ENCODE measurements at places on chromosomes 4 and X. TPM values are rescaled to one million over a fixed set of nuclear protein-coding genes. Genes with fewer than 3 reads are reported as not detected.

ARSD gene
- total RNA-seq: 2.2 TPM

NEIL3 gene
- total RNA-seq: 0.45 TPM

MAGED4 gene
- 3.0 TPM for total RNA-seq

CSAG1 gene
- not detected for total RNA-seq

DNA sequence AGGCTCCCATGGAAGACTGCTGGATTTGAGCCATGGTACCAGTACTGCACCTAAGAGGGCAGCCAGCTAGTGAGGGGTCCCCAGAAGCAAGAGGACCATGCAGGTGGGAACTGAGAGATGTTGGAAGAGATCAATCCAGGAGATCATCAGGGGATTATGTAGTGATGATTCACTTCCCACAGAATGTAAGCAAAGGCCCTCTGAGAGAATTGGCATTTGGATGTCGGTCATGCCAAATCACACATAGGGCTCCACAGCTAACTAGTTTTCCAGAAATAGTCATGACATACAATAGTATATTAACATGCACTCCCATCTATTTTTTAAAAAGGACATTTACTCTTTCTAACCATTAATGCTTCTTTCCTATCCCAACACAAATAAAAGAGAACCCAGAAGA lies 112.5 kb downstream of the RASGEF1B start:
- no peak for DNase-seq
- H3K36me3 ChIP-seq: peaks cover 2% of the 10 kb centered on the region
- no peak overlapping the region for H3K27ac ChIP-seq
- H3K27me3 ChIP-seq: peaks cover 50% of the 10 kb centered on the region
- no peaks in the 10 kb centered on the region for H3K4me1 ChIP-seq

- peak overlapping the region; percentile 19 for H3K4me3 ChIP-seq
- DNase-seq: no peak
- no peaks in the 10 kb centered on the region for H3K27me3 ChIP-seq
- peaks cover 5% of the 10 kb centered on the region for H3K4me1 ChIP-seq
- H3K36me3 ChIP-seq: peaks cover 6% of the 10 kb centered on the region
Measured at GRCh38 chrX:307261-308111, 11.1 kb downstream of the GTPBP6 start.

GRCh38 chrX:146264763-146265375 lies 447.2 kb downstream of the SLITRK2 start:
- DNase-seq: no peak
- no peak overlapping the region for H3K4me3 ChIP-seq
- H3K27ac ChIP-seq: no peak overlapping the region
- H3K4me1 ChIP-seq: no peaks in the 10 kb centered on the region
- peaks cover 2% of the 10 kb centered on the region for H3K36me3 ChIP-seq

- no peak for DNase-seq
- no peak overlapping the region for H3K4me3 ChIP-seq
- H3K27me3 ChIP-seq: no peaks in the 10 kb centered on the region
- H3K36me3 ChIP-seq: no peaks in the 10 kb centered on the region
- no peak overlapping the region for H3K27ac ChIP-seq
- H3K4me1 ChIP-seq: no peaks in the 10 kb centered on the region
Measured at GRCh38 chr4:62135565-62136156, 935.5 kb downstream of the ADGRL3 start.

DNA sequence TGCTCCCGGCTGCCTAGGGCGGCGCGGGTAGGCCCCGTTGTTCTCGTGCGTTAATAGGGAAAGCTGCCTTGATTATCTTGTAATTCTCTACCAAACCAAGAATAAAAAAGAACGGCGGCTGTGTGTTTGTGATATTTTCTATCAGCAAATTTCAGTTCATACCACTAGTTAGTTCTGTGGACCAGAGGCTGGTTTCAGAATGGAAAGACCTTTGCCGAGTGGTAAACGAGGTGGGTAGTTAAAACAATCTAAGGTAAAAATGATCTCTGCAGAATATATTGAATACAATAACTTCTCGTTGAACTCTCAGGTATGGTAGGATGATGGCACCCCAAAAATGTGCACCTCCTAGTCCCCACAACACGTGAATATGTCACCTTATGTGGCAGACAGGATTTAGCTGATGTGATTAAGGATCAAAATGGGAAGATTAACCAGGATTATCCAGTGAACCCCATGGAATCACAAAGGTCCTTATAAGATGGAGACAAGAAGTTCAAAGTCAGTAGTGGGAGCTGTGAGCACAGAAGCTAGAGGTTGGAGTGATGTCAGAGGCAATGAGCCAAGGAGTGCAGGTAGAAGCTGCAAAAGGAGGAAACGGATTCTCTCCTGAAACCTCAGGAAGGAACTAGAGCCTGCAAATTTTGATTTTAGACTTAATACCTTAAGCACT lies 574 bp upstream of the CFAP97 start:
- H3K4me3 ChIP-seq: peak overlapping the region; percentile 97
- no peak for DNase-seq
- no peaks in the 10 kb centered on the region for H3K36me3 ChIP-seq
- H3K4me1 ChIP-seq: peaks cover 47% of the 10 kb centered on the region

DNA sequence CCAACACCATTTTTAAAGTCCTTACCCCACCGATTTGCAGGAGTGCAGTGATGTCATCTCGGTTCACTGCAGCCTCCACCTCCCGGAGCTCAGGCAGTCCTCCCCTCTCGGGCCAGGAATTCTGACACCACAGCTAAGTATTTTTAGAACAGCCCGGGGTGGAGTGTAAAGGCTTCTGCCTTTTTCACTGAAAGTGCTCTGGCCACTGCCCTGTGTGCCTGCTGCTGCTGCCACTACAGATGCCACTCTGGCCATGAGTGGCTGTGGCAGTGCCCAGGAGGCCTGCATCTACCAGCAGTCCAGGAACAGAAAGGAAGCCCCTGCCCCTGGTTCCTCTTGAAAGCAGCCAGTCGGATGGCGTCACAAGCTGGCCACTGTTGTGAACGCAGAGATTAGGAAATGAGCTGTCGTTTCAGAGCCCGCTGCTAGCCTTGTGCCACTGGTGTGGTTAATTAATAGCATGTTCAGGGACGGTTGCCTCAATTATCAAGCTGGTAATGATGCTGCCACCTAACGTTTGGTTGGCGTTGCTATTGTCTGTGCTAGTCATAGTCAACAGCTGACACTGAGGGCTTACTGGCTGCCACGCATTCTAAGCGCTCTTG lies 23.6 kb upstream of the TBC1D14 start:
- DNase-seq: no peak
- peaks cover 4% of the 10 kb centered on the region for H3K4me1 ChIP-seq
- H3K36me3 ChIP-seq: no peaks in the 10 kb centered on the region
- no peak overlapping the region for H3K4me3 ChIP-seq
- no peaks in the 10 kb centered on the region for H3K27me3 ChIP-seq

GRCh38 chr4:148029781-148030180 lies 297.9 kb downstream of the ARHGAP10 start:
- H3K4me3 ChIP-seq: no peak overlapping the region
- no peaks in the 10 kb centered on the region for H3K27me3 ChIP-seq
- peaks cover 5% of the 10 kb centered on the region for H3K36me3 ChIP-seq
- DNase-seq: no peak

DNA sequence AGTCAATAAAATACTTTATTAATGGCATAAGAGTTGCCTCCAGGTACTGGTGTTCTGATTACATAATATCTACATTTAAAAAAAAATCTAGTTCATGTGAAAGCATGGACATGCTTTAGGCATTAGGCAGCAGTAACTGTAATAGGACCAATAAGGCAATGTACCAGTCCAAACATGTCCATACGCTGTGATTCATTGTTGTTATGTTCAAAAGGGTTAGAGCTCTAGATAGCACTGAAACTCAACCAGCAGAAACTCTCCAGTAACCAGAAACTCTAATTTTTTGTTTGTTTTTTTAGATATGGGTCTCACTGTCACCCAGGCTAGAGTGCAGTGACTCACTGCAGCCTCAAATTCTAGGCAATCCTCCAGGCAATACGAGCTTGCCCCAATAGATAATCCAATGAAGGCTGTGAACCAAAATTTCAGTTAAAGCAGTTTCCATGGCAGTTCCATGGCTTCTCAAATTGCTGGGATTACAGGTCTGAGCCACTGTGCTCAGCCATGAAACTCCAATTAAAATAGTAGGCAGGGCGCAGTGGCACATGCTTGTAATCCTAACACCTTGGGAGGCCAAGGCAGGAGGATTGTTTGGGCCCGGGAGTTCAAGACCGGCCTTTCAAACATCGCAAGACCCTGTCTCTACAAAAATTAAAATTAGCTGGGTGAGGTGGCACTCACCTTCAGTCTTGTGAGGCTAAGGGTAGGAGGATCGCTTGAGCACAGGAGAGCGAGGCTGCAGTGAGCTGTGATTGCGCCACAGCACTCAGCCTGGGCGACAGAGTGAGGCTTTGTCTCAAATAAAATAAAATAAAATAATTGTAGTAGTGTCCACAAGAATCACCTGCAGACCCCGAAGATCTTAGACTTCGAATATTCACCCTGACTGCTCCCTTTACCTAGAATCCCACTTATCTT lies 36.3 kb downstream of the MGARP start:
- no peaks in the 10 kb centered on the region for H3K27me3 ChIP-seq
- H3K36me3 ChIP-seq: no peaks in the 10 kb centered on the region
- H3K27ac ChIP-seq: no peak overlapping the region
- no peak for DNase-seq

- H3K4me1 ChIP-seq: peaks cover 31% of the 10 kb centered on the region
- no peak for DNase-seq
- H3K27ac ChIP-seq: peak overlapping the region; percentile 91
- H3K36me3 ChIP-seq: no peaks in the 10 kb centered on the region
- peak overlapping the region; percentile 89 for H3K4me3 ChIP-seq
Measured at GRCh38 chrX:78106651-78106986, 2.6 kb downstream of the PGK1 start.

DNA sequence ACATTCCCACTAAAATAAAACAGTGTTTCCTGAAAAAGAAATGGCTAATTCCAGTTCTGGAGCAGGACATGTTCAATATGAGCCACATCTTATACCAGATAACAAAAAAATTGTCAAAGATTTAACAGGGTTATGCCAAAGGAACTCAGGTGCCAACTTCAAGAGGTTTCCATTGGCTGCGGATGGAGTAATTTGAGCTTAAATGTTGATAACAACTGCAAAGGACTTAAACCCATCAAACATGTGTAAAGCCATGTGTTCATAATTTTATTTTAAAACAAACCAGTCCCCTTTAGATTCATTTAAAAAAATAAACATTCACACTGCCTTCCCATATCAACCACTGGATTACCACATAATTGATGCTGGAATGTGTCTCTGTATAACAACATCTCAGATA lies 156.4 kb upstream of the PCDH18 start:
- no peaks in the 10 kb centered on the region for H3K27me3 ChIP-seq
- no peak for DNase-seq
- H3K4me3 ChIP-seq: no peak overlapping the region
- H3K36me3 ChIP-seq: no peaks in the 10 kb centered on the region

DNA sequence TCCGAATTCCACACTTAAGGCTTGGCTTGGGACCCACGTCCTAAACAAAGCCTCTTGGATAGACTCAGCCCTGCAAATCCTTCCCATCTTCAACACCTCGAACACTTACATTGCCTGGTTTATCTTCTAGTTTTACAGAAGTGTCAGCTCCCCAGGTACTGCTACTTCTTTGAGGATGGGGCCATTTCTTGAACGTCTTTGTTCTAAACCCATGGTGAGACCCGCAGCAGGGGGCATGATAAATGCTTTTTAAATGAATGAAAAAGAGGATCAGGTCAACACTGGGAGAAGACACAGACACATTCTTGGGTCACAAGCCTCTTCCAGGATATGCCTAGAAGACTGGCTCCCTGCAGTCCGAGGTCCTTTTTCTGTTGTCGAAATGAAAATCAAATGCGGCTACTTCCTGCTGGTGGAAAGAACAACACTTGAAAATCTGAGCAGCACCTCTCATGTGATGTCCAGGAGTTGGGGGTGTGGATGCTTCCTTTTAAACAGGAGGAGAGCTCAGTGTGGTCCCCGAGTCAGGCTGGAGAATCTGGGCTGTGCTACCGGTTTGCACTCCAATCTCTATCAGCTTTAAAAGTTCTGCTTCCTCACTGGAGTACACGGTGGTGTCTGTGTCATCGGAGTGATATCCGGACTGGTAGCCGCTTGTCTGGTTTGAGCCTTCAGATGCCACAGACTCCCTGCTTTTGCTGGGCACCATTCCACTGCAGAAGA lies 45.8 kb downstream of the KDR start:
- H3K36me3 ChIP-seq: no peaks in the 10 kb centered on the region
- peaks cover 42% of the 10 kb centered on the region for H3K27me3 ChIP-seq
- no peak overlapping the region for H3K4me3 ChIP-seq
- no peaks in the 10 kb centered on the region for H3K4me1 ChIP-seq

Measured in T-helper 17 cell (primary cell).